ENCODE measurements at places on chromosomes 3 and 15.
A peak's percentile ranks its signal among the peaks of the same experiment; 100 is the strongest.

DNA sequence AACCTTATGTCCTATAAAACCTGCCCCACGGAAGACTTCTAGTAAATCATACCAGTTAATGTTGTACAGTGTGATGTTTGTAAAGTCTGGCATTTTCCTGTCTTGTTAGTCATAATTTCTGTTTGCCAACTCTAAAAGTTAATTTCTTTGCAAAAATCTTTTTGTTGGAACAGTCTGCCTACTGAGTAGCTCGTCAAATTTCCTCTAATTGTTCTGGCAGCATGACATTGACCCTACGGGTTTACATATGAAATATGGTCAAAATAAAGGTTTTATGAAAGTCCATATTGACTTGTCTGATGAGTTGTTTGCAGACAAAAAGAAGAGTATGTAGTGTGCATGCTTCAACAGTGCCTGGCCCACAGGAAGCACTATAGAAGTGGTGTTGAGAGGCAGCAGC, 79.8 kb upstream of the SOX2 start:
- H3K4me3 ChIP-seq, result no peak overlapping the region
- no peaks in the 10 kb centered on the region for H3K4me1 ChIP-seq
- no peak overlapping the region for H3K27ac ChIP-seq
- DNase-seq, result no peak
- H3K36me3 ChIP-seq, result no peaks in the 10 kb centered on the region

DNA sequence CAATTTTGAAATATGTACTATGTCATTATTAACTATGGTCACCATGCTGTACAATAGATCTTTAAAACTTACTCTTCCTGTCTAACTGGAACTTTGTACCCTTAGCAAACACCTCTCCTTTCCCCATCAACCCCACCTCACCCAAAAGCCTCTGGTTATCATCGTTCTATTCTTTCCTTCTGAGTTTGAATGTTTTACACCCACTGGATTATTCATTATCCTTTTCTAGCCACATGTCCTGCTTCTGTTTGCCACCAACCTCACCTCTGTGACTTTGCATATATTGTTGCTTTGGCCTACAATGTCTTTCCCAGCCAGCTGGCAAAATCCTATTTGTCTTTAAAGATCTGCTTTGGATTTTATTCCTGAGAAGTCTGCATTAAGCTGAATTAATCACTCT, 102.6 kb upstream of the TSPAN3 start:
- no peaks in the 10 kb centered on the region for H3K27me3 ChIP-seq
- H3K4me1 ChIP-seq, result no peaks in the 10 kb centered on the region
- H3K36me3 ChIP-seq, result no peaks in the 10 kb centered on the region
- no peak for DNase-seq

GRCh38 chr3:33900809-33901505, 102.5 kb downstream of the PDCD6IP start:
- DNase-seq, result no peak
- no peaks in the 10 kb centered on the region for H3K27me3 ChIP-seq
- H3K27ac ChIP-seq, result no peak overlapping the region
- no peaks in the 10 kb centered on the region for H3K36me3 ChIP-seq
- H3K4me3 ChIP-seq, result no peak overlapping the region

- no peaks in the 10 kb centered on the region for H3K36me3 ChIP-seq
- no peak overlapping the region for H3K4me3 ChIP-seq
- H3K4me1 ChIP-seq, result peaks cover 9% of the 10 kb centered on the region
- peak overlapping the region; percentile 76 for H3K27ac ChIP-seq
- no peaks in the 10 kb centered on the region for H3K27me3 ChIP-seq
Observed at GRCh38 chr3:37904601-37905000, 42.9 kb downstream of the CTDSPL start.

DNA sequence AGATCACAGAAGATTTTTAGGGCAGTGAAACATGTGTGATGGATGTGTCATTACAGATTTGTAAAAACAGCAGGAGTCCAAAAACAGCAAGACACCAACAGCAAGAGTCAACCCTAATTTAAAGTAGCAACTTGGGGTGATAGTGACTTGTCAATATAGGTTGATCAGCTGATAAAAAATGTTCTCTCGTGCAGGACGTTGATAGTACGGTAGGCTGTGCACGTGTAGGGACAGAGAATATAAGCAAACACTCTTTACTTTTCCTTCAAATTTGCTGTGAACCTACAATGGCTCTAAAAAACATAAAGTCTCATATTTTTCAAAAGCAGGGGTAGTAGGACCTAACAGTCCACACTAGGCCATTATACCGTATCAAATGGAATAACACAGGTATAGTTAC, 120.8 kb downstream of the STAG1 start:
- H3K4me3 ChIP-seq, result no peak overlapping the region
- no peak for DNase-seq
- no peaks in the 10 kb centered on the region for H3K27me3 ChIP-seq

- no peak for DNase-seq
- no peaks in the 10 kb centered on the region for H3K27me3 ChIP-seq
- H3K4me3 ChIP-seq, result peak overlapping the region; percentile 65
- no peaks in the 10 kb centered on the region for H3K4me1 ChIP-seq
- peak overlapping the region; percentile 91 for H3K27ac ChIP-seq
Observed at GRCh38 chr3:29283231-29284119, 2.6 kb downstream of the RBMS3 start.

GRCh38 chr3:127477396-127477795, 113.1 kb downstream of the TPRA1 start:
- no peak overlapping the region for H3K4me3 ChIP-seq
- no peak for DNase-seq
- H3K27me3 ChIP-seq, result no peaks in the 10 kb centered on the region
- no peak overlapping the region for H3K27ac ChIP-seq
- H3K36me3 ChIP-seq, result no peaks in the 10 kb centered on the region
- H3K4me1 ChIP-seq, result no peaks in the 10 kb centered on the region

DNA sequence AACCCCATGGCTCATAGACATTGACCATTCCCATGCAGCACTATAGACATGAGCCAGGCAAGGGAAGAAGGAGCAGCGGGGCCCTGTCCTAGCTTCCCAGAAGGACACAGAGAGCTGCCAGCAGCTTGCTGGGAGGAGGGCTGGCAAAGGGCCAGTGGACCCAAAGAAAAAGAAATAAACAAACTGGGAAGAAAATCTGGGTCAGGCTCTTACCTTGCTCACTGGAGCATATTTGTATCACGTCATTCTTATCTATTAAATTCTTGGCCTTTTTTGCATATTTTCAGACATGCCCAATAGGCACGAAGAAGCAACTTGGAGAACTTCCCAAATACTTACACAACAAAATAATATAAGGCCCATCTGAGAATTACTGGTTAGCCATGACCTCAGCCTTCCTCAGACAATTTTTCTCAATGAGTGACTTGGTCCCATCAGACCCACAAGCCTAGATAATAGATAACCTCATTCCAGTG, 28.4 kb downstream of the RASGRP1 start:
- H3K36me3 ChIP-seq, result no peaks in the 10 kb centered on the region
- H3K4me3 ChIP-seq, result no peak overlapping the region
- H3K27ac ChIP-seq, result no peak overlapping the region
- H3K4me1 ChIP-seq, result no peaks in the 10 kb centered on the region
- H3K27me3 ChIP-seq, result no peaks in the 10 kb centered on the region
- DNase-seq, result peak; percentile 65

DNA sequence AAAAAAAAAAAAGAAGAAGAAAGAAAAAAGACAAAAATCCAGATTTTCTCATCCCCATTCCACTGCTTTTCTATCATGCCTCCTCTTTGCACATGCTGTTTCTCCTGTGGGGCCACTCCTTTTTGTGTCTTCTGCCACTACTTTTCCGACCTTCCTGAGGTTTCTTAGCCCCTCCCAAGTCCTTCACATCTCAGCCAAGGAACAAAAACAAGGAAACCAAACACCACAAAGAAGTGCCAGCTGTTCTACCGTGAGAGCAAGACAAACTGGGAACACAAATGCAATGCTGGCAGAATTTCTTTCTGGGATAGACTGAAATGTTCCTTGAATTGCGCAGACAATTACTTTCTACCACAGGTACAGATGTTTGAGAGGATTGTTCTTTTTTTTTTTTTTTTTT, 83.2 kb downstream of the MB21D2 start:
- no peak for DNase-seq
- no peaks in the 10 kb centered on the region for H3K27me3 ChIP-seq
- peaks cover 18% of the 10 kb centered on the region for H3K4me1 ChIP-seq
- no peaks in the 10 kb centered on the region for H3K36me3 ChIP-seq
- H3K4me3 ChIP-seq, result no peak overlapping the region

DNA sequence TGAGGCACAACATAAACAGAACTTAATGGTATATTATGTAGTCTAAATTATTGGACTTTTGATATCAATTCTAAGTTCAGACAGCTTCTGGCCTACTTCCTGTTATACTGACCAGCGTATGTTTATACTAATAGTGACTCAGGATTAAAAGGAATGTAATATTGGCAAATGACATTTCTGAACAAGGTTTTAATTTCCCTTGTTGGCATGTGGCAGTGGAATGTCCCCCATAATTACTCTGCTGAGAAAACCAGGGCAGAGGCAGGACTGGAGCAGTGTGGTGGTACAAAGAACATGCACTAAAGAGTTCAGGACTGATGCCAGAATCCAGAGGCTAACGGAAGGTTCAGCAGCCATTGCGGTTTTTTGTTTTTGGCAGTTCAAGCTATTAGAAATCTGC, 184.0 kb downstream of the KCNAB1 start:
- no peak for DNase-seq
- H3K4me3 ChIP-seq, result no peak overlapping the region
- no peaks in the 10 kb centered on the region for H3K27me3 ChIP-seq
- H3K36me3 ChIP-seq, result no peaks in the 10 kb centered on the region

DNA sequence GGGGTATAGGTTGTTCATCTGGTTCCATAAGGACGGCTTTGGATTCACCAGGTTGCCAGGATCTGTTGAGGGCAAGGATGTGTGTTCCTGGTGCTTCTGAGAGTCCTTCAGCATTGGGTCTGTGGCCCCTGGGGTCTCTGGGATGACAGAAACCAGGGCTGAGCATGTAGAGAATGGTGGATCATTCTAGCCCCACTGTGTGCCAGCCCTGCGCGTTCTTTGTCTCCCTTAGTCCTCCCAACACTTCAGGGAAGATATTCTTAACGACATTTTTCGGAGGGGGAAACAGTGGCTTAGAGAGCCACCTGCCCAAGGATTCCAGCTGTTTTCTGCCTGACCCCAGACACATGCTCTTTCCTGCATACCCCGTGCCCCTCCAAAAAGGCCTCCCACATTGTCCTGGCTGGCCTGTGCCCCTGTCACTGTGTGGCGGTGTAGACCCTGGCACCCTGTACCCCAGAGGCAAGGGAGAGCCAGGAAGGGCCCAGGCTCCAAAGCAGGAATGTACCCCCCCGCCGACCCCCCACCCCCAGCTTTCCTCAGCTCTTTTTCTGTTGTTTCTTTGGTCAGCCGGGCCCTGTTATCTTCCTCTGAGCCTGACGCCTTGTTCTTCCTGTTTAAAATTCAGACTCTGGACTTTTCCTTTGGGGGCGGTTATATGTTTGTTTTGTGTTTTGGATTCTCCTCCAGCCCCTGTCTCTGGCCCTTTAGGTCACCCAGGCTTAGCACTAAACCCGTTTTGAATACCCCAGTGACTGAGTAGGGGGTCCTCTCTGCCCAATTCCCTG, 57.8 kb upstream of the SMAD6 start:
- no peaks in the 10 kb centered on the region for H3K27me3 ChIP-seq
- no peak overlapping the region for H3K4me3 ChIP-seq
- peak overlapping the region; percentile 21 for H3K27ac ChIP-seq
- DNase-seq, result no peak
- peaks cover 3% of the 10 kb centered on the region for H3K4me1 ChIP-seq
- no peaks in the 10 kb centered on the region for H3K36me3 ChIP-seq

DNA sequence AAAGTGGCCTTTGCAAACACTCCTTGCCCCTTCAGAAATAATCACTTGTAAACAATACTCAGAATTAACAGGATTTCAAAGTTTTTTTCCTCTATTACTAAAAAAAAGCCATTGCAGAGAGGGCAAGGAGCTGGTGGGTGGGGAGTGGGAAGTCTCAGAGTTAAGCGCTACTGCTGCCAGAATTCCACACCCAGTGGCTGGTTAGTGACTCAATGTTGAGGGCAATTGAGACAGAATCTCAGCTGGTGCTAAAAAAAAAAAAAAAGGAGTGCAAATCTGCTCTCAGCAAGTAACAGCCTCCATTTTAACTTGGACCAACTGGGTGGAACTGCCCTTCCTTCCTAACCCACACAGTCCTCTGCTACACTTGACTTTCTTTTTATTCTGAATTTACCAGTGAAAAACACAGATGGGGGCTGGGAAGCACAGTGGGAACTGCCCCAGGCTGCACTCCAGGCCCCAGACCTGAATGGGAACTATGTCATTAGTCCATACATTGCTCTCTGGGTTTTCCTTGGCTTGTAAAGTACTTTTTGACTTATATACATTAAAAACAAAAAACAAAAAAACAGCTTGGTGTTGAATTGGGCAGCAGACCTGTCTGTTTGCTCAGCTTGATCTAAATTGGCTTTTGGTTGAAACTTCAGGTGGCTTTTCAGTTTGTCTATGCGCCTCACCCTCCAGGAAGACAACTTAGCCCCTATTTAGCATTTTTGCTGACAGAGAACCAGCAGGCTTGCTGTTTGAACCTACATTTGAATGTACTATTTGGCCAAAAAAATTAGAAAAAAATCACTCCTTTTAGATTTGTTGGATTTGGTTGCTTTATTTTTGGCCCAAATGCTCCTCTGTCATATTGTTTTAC, 357.8 kb upstream of the TBL1XR1 start:
- H3K27me3 ChIP-seq, result no peaks in the 10 kb centered on the region
- no peak overlapping the region for H3K4me3 ChIP-seq
- H3K36me3 ChIP-seq, result no peaks in the 10 kb centered on the region

DNA sequence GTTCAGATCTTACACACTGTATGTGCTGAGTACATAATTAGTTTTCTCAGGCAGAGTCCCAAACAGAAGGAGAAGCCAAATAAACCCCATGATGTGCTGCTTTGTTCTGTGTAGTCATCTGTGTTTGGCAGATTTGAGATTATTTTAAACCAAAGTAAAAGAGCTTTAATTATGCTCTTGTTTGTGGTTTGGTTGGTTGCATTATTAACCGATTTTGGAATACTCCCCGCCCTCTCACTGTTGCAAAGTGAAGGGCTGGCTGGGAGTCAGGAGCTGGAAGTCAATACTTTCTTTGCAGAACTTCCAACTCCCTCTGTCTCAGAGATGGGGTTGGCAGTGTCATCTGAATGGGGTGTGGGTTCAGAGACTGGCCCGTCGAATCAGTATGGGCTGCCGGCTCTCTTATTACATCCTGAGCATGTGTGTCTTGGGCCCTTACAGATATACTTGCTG, 34.4 kb downstream of the SLCO3A1 start:
- no peaks in the 10 kb centered on the region for H3K36me3 ChIP-seq
- H3K4me3 ChIP-seq, result no peak overlapping the region
- H3K27ac ChIP-seq, result no peak overlapping the region
- DNase-seq, result no peak

GRCh38 chr3:144104186-144104585, 132.6 kb downstream of the DIPK2A start:
- H3K4me3 ChIP-seq, result no peak overlapping the region
- no peaks in the 10 kb centered on the region for H3K36me3 ChIP-seq
- no peak overlapping the region for H3K27ac ChIP-seq
- no peaks in the 10 kb centered on the region for H3K27me3 ChIP-seq
- no peak for DNase-seq

DNA sequence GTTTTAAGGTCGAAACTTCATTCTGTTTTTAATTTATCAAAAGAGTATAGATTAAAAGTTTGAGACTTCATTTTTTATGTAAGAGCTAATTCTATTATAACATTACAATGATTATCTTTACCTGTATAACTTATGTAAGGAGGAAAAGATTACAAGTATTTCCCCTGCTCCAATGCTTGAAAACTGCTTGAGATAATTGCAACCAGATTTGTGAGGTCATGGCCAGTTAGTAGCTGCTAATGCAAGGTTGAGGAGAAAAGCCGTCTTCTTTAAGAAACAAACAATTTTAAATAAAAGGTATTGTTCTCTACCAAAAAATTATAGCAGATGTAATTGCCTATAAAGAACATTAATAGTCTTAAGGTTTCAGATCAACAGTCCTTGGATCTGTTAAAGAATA, 208.3 kb upstream of the UBE2E2 start:
- no peaks in the 10 kb centered on the region for H3K27me3 ChIP-seq
- no peaks in the 10 kb centered on the region for H3K36me3 ChIP-seq
- H3K4me3 ChIP-seq, result no peak overlapping the region
- no peak for DNase-seq
- H3K27ac ChIP-seq, result no peak overlapping the region
